ENCODE measurements at places on chromosomes 5 and 9. TPM values are rescaled to one million over a fixed set of nuclear protein-coding genes. Genes with fewer than 3 reads are reported as not detected.

- no peak for DNase-seq
- peaks cover 32% of the 10 kb centered on the region for H3K4me1 ChIP-seq
- no peak overlapping the region for H3K4me3 ChIP-seq
- no peaks in the 10 kb centered on the region for H3K27me3 ChIP-seq
- no peak overlapping the region for H3K27ac ChIP-seq
Measured at GRCh38 chr5:135400866-135401265, 1.8 kb upstream of the MACROH2A1 start.

DNA sequence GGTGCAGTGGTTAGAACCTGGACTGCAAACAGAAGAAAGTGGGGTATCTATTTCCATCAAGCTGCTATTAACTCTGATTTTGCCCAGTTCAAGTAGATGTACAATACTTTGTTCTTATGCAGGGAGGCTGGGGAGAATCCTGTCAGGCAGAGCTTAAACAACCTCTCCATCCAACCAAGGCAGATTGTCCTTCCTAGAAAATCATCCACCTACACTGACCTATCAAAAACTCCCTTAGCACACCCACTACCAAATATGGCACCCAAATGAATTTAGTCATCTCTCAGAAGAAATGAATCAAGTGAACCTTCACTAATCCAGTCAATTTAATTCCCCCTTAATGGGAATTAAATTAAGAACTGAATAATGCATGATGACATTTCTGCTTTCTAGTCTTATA lies 18.4 kb upstream of the HEMGN start:
- no peak overlapping the region for H3K27ac ChIP-seq
- DNase-seq, result no peak
- no peak overlapping the region for H3K4me3 ChIP-seq
- H3K4me1 ChIP-seq, result no peaks in the 10 kb centered on the region
- H3K27me3 ChIP-seq, result no peaks in the 10 kb centered on the region

- no peaks in the 10 kb centered on the region for H3K27me3 ChIP-seq
- H3K4me3 ChIP-seq, result no peak overlapping the region
- no peaks in the 10 kb centered on the region for H3K4me1 ChIP-seq
- no peak overlapping the region for H3K27ac ChIP-seq
- no peak for DNase-seq
Measured at GRCh38 chr9:16553869-16554540, 316.5 kb downstream of the BNC2 start.

- H3K4me3 ChIP-seq, result no peak overlapping the region
- H3K36me3 ChIP-seq, result no peaks in the 10 kb centered on the region
- no peak overlapping the region for H3K27ac ChIP-seq
- DNase-seq, result no peak
- no peaks in the 10 kb centered on the region for H3K4me1 ChIP-seq
Measured at GRCh38 chr5:97297704-97298091, 114.7 kb upstream of the RIOK2 start.

- no peaks in the 10 kb centered on the region for H3K36me3 ChIP-seq
- no peak overlapping the region for H3K4me3 ChIP-seq
- H3K27me3 ChIP-seq, result no peaks in the 10 kb centered on the region
- H3K4me1 ChIP-seq, result no peaks in the 10 kb centered on the region
Measured at GRCh38 chr5:41851116-41851515, 19.1 kb downstream of the OXCT1 start.

GRCh38 chr9:34985311-34985899 lies 4.1 kb upstream of the DNAJB5 start:
- DNase-seq, result no peak
- peaks cover 12% of the 10 kb centered on the region for H3K4me1 ChIP-seq
- no peak overlapping the region for H3K4me3 ChIP-seq
- no peak overlapping the region for H3K27ac ChIP-seq

GRCh38 chr9:137429546-137429890 lies 6.3 kb downstream of the NOXA1 start:
- H3K27me3 ChIP-seq, result no peaks in the 10 kb centered on the region
- DNase-seq, result no peak
- peaks cover 10% of the 10 kb centered on the region for H3K4me1 ChIP-seq
- H3K4me3 ChIP-seq, result no peak overlapping the region
- no peaks in the 10 kb centered on the region for H3K36me3 ChIP-seq

DNA sequence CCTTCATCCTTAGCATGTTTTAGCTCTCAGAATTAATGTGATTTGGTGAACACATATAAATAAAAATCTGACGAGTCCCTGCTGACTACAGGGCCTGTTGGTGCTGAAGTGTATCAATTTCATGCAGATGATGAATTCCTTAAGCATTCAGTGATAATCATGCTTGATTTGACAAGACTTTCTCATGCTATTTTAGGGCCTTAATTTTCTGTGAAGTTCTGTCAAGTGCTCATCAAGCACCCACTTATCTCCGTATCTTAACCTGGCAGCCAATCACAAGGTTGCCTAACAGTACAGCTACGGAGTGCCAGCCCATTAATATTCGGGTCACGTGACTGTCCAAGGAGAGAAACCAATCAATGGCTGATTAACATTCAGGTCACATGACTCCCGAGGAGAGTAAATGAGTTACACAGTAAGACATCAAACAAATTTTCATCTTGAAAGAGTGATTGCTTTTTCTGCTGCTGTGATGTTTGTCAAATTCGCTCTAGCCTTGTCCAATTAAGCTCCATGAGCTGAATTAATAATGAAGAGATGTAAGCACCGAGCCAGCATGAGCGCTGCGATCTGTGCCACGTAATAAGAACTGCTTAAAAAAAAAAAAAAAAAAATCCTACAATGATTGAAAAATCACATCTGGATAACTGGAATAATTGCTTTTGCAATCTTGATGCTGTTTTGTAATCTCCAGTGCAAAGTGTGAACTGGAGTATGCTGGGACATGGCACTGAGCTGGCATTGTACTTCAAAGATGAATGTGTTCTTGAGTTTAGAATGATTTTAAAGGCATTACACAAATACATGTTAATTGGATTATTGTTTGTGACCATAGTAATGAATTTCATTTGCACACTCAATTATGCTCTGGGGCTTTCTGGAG lies 104.3 kb upstream of the SPATA31D4 start:
- no peak overlapping the region for H3K4me3 ChIP-seq
- no peaks in the 10 kb centered on the region for H3K36me3 ChIP-seq
- DNase-seq, result no peak
- peaks cover 13% of the 10 kb centered on the region for H3K4me1 ChIP-seq

DNA sequence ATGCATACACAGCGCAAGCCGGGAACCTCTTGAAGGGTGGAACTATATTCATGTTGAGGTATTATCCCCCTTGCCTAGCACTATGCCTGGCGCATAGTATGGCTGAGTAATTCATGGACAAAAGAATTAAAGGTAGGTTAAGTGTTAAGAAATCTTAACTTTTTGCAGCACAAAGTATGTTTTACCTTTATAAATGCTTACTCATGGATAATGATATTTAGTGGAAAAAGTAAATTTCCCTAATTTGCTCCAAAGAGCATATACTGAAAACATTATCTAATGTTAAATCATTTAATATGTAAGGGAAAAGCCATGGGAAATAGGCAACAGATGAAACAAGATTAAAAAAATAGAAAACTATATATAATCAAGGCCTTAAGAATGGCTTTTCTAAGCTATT lies 296.2 kb downstream of the PJA2 start:
- no peaks in the 10 kb centered on the region for H3K27me3 ChIP-seq
- H3K36me3 ChIP-seq, result no peaks in the 10 kb centered on the region
- H3K27ac ChIP-seq, result no peak overlapping the region

GRCh38 chr9:136728548-136729123 lies 14.1 kb downstream of the LCN10 start:
- H3K27me3 ChIP-seq, result no peaks in the 10 kb centered on the region
- no peaks in the 10 kb centered on the region for H3K36me3 ChIP-seq
- H3K27ac ChIP-seq, result peak overlapping the region; percentile 62
- no peak for DNase-seq
- H3K4me1 ChIP-seq, result peaks cover 45% of the 10 kb centered on the region

HSD17B4 gene
- total RNA-seq, result 137 TPM

LHX6 gene
- 8.1 TPM for total RNA-seq

CLIC3 gene
- total RNA-seq, result 23.6 TPM

LOX gene
- total RNA-seq, result 38.8 TPM

STPG3 gene
- not detected for total RNA-seq

GADD45G gene
- 16.2 TPM for total RNA-seq

SPATA31D4 gene
- total RNA-seq, result not detected

CAVIN4 gene
- total RNA-seq, result 0.49 TPM

SYK gene
- 12.0 TPM for total RNA-seq

Data from vagina (tissue), 2 donors.